ENCODE measurements at places on chromosomes 1 and 21.
A peak's percentile ranks its signal among the peaks of the same experiment; 100 is the strongest.

DNA sequence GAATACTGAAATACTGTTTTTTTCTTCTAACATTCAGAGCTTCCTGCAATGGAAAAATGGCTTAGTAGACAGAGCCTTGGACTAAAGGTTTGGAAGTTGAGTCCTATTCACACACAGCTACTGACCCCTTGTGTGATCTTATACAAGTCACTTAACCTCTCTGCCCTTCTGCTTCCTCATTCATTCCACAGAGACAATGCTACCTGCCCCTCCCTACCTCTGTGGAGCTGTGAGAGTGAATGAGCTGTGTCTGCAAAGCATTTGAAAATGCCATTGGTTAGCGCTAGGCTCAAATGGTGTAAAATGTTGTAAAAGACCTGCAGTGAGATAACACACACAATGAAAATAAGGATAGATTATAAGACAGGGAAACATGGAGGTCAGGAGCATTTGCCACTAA, 214.4 kb downstream of the BARHL2 start:
- no peak for DNase-seq

- DNase-seq, result no peak
These were observed 70.2 kb downstream of the TRIM11 start for GRCh38 chr1:228336308-228337030.

DNA sequence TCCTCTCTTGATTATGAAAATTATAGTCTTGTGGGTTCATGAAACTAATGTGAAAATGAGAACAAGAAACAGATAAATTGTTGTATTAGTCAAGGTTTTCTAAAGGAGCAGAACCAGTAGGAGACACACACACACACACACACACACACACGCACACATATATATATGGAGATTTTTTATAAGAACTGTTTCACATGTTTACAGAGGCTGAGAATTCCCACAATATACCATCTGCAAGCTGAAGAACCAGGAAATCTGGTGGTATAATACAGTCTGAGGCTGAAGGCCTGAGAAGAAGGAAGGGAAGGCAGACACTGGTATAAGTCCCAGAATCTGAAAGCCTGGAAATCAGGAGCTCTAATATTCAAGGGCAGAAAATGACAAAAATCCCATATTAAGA, 70.9 kb upstream of the RGS18 start:
- DNase-seq, result no peak

DNA sequence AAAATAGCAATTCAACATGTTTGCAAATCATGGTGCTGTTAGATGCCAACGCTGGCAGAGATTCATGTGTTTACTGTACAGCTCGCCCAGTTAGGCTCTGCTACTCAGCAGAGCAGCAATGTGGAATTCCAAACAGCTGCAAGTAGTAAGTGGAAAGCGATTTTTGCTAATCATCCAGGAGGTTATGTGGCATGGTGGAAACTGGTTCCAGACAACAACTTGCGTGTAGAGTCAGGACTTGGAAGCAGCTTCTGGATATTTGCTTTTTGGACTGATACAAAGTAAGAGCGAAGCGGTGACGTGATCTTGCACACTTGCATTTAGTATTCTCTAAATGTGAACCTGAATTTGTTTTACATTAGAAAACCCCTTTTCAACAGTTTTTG, 27.1 kb upstream of the HHAT start:
- DNase-seq, result no peak

- DNase-seq, result peak; percentile 82
These were observed at the start of gene LRRC3 for GRCh38 chr21:44454747-44455523. Gene LRRC3 (plus strand): TSS chr21:44455510. CDS start chr21:44456645, 1,135 bp downstream.

- no peak for DNase-seq
These were observed 20.9 kb downstream of the TMED5 start for GRCh38 chr1:93159337-93159736.

- no peak for DNase-seq
These were observed 16.0 kb downstream of the YARS1 start for GRCh38 chr1:32801096-32801715.

- peak; percentile 89 for DNase-seq
These were observed 239.8 kb upstream of the C1orf105 start for GRCh38 chr1:172180501-172181285.

GRCh38 chr1:108816049-108816893, 40.6 kb downstream of the AKNAD1 start:
- no peak for DNase-seq

DNA sequence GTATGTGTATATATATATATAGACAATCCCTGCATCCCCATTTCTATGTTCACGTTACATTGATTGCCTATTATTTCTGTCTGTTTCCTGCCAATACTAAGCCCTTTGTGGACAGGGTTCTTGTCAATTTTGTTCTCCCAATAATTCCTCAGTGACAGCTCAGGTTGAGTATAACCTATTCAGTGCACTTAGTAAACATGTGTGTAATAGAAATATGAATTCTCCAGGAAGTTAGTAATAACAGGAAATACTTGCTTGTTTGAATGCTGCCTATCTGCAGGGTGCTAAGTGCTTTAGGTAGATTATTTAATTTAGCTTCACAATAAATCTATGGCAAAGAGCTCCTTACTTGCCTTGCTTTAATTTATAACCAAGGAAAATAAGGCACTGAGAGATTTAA, 52.8 kb upstream of the PTGFR start:
- DNase-seq, result no peak

- DNase-seq, result no peak
These were observed 42.7 kb upstream of the SLC19A2 start for GRCh38 chr1:169528215-169529067.

DNA sequence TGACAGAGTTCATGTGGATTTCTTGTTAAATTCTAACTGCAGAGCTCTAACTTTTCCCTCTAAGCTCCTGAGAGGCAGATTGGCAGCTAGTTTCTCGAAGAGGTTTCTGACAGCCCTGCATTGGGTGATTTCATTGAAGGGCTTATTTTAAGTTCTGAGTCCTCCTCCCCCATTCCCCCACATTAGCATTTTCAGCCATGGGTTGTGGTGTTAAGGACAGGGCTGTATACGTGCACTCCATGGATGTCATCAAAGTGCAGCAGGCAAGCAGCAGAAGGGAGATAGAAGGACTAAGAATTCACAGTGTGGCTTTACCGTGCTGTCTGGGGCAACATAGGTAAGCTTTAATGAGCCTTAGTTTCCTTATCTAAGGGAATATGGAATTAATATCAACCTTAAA, 19.0 kb downstream of the CRYZ start:
- no peak for DNase-seq

DNA sequence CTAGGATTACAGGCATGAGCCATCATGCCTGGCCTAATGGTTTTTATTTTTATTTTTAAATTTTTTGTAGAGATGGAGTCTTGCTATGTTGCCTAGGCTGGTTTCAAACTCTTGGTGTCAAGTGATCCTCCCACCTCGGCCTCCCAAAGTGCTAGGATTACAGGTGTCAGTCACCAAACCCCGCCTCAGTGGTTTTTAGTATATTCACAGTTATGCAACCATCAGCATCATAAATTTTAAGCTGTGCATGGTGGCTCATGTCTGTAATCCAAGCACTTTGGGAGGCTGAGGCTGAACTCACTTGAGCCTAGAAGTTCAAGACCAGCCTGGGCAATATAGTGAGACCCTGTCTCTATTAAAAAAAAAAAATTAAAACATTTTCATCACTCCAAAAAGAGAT, 28.6 kb downstream of the PIK3CD start:
- DNase-seq, result no peak

GRCh38 chr1:204791453-204792353, 79.0 kb upstream of the NFASC start:
- peak; percentile 27 for DNase-seq

DNA sequence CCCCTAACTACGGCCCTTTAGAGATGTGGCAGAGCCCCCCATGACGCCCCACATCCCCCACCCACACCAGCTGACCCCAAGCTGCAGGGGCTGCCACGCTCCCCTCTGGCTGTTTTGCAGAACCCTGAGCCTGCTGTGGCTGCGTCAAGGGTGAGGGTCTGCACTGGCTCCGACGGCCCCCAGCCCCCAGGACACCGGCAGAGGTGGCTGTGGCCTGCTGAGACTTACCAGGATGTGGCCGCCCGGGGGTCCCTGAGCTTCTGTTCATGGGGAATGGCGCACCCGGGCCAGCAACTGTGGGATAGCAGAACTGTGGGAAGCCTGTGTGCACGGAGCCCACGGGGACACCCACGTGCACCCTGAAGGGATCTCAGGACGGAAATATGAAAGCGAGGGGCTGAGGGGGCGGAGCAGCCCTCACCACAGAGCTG, 12.8 kb upstream of the RNF223 start:
- DNase-seq, result no peak

DNA sequence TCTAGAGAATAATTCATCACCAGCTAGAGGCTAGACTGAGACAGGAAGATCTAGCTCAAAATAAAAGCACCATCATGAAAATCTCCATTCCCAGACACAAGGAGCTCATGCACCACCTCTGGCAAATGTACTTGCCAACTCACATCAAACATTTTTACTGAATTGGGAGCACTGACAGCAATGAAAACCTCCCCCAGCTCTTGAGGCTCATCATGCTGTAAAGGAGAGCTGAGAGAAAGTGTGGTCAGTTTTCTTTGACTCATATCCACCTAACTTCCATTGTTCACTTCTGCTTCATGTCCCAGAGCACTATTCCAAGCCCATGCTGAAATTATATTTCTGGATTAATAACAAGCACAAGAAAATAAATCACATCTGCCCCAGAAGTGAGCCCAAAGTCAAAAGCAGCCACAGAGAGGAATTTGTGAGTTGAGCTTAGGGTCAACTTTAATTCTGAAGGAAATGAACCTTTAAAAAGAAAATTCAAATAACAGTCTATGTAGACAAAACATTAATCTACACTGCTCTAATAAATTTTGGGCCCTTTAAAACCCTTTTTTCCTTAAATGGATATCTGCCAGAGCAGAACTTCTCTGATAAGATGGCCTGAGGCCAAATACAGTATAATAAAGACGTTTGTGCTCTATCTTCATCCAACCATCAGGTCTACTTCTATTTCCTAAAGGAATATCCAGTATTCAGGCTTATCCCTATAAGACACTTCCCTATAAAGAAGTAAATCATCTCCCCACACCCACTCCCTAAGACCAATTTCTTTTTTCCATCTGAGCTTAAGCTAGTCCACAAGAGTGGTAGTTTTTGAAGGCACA, 85.9 kb upstream of the ADAM30 start:
- DNase-seq, result no peak

GRCh38 chr1:190699165-190699564, 221.5 kb upstream of the BRINP3 start:
- DNase-seq, result no peak

All from T-helper 2 cell (primary cell).